ENCODE measurements at places on chromosomes 16 and 17.

- H3K36me3 ChIP-seq, result no peaks in the 10 kb centered on the region
- no peak overlapping the region for H3K27ac ChIP-seq
- no peak for DNase-seq
Observed at GRCh38 chr17:75558666-75559530, 28.7 kb upstream of the MYO15B start.

DNA sequence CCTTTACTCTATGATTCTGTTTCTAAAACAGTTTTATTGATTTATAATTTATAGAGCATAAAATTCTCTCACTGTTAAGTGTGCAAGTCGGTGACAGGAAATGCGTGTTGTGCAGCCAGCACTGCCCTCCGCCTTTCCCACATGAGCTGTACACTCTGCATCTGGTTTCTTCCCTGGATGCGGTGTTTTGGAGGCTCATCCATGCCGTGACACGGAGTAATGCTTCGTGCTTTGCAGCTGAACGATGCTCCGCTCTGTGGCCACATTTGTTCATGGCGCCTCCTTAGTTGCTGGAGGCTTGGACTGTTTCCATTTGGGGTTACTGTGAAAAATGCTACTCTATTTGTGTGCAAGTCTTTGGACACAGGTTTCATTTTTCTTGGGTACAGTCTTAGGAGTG lies 7.2 kb upstream of the IGFALS start:
- no peaks in the 10 kb centered on the region for H3K27me3 ChIP-seq
- H3K27ac ChIP-seq, result no peak overlapping the region
- no peak for DNase-seq
- no peaks in the 10 kb centered on the region for H3K4me1 ChIP-seq

- DNase-seq, result no peak
- no peaks in the 10 kb centered on the region for H3K27me3 ChIP-seq
- H3K4me1 ChIP-seq, result no peaks in the 10 kb centered on the region
- H3K27ac ChIP-seq, result no peak overlapping the region
Observed at GRCh38 chr17:63525190-63525946, 2.2 kb downstream of the KCNH6 start.

DNA sequence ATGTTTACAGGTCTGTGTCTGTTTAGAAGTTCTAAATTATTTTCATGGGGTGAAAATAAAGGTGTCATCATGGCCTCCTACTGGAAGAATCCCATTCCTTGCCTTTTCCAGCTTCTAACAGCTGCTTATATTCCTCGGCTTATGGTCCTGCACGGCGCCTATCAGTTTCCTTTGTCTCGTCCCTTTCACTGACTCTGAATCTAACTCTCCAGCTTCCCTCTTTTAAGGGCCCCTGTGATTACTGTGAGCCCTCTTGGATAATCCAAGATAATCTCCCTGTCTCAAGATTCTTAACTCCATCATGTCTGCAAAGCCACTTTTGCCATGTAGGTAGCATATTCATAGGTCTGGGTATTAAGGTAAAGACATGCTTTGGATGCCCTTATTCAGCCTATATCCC lies 441.0 kb upstream of the ERCC4 start:
- H3K4me3 ChIP-seq, result no peak overlapping the region
- no peak for DNase-seq
- no peak overlapping the region for H3K27ac ChIP-seq
- no peaks in the 10 kb centered on the region for H3K4me1 ChIP-seq

GRCh38 chr17:56822725-56823124 lies 11.0 kb downstream of the C17orf67 start:
- no peaks in the 10 kb centered on the region for H3K27me3 ChIP-seq
- no peak for DNase-seq
- no peaks in the 10 kb centered on the region for H3K4me1 ChIP-seq
- no peak overlapping the region for H3K4me3 ChIP-seq
- H3K36me3 ChIP-seq, result no peaks in the 10 kb centered on the region
- no peak overlapping the region for H3K27ac ChIP-seq

- H3K27me3 ChIP-seq, result no peaks in the 10 kb centered on the region
- peaks cover 4% of the 10 kb centered on the region for H3K36me3 ChIP-seq
- no peaks in the 10 kb centered on the region for H3K4me1 ChIP-seq
- DNase-seq, result no peak
- no peak overlapping the region for H3K4me3 ChIP-seq
Observed at GRCh38 chr16:89110641-89111040, 17.0 kb downstream of the ACSF3 start.

DNA sequence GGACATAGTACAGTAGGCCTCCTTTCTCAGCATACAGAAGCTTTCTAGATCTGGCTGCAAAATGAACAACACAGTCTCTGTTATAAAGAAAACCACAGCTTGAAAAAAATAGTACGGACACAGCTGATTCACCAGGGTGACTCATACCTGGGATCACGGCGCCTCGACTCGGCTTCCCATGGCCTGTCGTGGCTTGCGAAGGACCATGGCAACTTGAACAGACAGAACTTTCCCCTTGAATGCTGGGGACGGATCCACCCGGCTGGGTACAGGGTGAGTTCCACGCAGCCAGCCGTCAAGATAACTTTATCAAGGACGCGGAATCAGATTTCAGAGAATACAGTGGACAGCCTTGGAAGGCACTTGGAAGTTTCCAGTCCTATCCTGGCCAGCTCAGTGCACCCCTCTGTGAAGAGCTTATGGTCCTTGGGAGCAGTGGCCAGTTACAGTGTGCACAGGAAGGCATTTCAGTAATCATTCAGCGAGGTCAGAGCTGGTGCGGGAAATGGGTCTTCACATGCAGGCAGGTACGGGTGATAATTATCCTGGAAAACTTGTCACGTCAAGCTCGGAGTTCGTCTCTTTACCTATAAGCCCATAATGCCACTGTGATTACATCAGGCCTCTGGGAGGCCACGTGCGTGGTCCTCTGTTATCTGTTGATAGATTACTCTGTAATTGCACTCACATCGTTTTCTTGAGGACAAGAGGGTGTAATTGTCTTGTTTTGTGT lies 57.9 kb upstream of the MAF start:
- H3K4me1 ChIP-seq, result no peaks in the 10 kb centered on the region
- H3K27ac ChIP-seq, result no peak overlapping the region
- no peaks in the 10 kb centered on the region for H3K36me3 ChIP-seq
- DNase-seq, result no peak
- no peak overlapping the region for H3K4me3 ChIP-seq
